ENCODE measurements at places on chromosomes 6 and 20. TPM values are rescaled to one million over a fixed set of nuclear protein-coding genes. Genes with fewer than 3 reads are reported as not detected.

RHAG gene
- total RNA-seq, result not detected

HLA-DRA gene
- 3.1 TPM for total RNA-seq

CST4 gene
- not detected for total RNA-seq

TRIM10 gene
- total RNA-seq, result 0.09 TPM

PAX1 gene
- total RNA-seq, result not detected

STX11 gene
- total RNA-seq, result 0.11 TPM

LTA gene
- total RNA-seq, result not detected

PRND gene
- total RNA-seq, result not detected

PACRG gene
- 0.26 TPM for total RNA-seq

XRN2 gene
- 96.7 TPM for total RNA-seq

SPATA25 gene
- total RNA-seq, result 1.8 TPM

DNA sequence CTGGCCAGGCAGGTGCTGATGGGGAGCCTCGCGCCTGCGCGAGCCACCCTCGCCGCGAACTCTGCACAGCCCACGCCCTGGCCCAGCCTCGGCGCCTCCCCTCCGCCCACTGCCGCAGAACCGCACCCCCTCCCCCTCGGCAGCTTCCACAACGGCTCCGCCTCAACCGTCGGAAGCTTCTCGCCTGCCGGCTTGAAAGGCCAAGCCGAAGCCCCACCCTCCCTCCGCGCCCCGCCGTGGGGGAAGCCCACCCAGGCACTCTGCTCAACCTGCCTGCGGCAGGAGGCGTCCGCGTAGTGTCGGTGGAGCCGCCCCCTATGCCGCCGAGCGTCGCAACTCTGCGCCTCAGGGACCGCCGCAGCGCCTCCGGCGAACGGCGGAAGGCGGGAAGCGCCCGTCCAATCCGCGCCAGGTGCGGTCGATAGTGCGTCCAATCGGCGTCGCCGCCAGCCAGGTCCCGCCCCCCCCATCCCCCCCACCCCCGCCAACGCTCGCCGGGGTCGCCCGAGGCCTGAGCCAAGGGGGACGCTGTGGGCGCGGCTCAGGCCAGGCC lies at the start of gene SYCP2:
Gene SYCP2 (minus strand): TSS at position 342 of the 553 bp plus-strand sequence. CDS start 11,224 bp downstream, outside the sequence.
- peak; percentile 60 for DNase-seq

DNA sequence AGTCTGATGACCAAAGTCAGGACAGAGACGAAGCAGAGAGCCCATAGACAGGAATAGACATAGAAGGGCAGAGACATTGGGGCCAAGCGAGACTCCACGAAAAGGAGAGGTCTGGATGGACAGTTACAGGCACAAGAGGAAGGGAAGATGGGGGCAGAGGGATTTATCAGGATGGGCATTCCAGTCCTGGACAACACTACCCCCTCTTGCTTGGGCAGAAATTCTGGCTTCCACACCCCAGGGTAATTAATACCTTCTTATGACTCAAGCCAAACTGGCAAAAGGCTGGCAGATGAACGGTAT lies 82.2 kb upstream of the MAFB start:
- DNase-seq, result no peak

DNA sequence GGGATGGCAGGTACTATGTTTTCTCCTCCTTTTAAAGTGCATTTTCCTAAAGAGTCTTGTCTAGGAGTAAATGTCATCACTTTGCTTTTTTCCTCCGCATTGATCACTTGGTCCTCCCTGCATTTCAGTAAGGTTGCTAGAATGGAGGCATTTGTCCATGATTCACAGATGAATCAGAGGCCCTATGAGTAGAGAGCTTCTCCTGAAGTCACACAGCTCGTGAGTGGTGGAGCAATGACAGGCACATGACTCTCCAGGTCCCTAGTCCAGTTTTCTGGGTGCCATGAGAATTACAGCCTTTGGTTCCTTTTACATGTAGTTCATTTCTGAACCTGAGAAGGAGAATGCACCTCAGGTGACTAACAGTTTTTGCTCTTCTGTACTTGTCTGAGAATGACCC lies 50.5 kb downstream of the HLA-A start:
- no peak for DNase-seq

DNA sequence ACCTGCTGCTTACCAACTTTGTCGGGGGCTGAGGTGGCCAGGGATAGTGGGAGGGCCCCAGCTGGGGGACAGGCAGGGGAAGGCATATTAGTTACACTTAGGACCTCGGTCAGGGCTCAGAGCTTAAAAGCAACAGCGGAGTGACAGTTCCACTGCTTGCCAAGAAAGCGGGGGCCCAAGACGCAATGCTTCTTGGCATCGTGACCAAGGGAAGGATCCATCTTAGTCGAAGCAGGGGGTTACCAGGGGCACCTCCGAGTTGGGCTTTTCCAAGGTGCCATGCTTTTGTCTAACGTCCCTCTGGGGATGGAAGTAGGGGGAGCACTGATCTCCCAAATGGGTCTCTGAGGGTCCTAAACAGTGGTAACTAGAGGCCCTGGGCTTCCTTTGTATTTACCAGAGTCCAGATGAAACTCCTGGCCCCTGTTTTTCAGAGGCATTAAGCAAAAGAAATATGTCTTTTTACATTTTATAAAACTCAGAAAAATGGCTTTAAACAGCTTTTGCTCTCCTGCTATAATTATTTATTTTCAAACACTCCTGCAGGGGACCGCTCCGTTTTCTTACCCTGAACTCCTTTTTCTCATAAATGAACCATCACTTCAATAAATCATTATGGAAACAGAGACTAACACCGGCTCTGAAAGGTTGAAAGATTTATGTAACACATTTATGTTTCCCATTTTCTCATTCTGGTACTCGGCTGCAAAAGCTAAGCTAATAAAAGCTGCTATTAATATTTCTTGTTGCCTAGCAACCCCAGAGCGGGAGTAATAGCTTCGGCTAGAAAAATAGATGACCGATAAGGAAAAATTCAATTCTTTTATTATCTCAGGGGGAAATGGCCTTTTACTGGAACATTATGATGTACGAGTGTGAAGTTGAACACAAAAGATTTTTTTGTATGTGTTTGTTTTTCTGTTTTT lies 100.4 kb downstream of the TOX2 start:
- peak; percentile 9 for DNase-seq

GRCh38 chr6:142853244-142854180 lies 91.5 kb downstream of the HIVEP2 start:
- DNase-seq, result no peak

DNA sequence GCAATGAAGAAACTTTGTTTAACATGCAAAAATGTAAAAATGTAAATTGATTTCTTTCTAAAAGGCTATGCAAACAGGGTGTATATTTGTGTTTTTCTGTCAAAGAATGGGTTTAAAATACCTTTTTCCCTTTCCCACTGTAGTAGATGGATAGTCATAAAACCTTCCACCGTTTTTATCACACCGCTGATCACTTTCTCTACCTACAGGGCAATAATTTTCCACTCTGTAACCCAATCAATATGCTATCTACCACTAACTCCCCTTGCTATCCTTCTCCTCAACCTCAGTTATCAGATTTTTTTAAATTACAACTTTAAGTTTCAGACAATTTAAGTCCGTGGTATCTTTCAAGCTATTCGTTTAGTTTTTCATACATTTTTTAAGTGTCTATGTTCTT lies 91.4 kb upstream of the ARID1B start:
- DNase-seq, result no peak

GRCh38 chr6:111880181-111880888 lies 7.1 kb upstream of the FYN start:
- DNase-seq, result no peak

DNA sequence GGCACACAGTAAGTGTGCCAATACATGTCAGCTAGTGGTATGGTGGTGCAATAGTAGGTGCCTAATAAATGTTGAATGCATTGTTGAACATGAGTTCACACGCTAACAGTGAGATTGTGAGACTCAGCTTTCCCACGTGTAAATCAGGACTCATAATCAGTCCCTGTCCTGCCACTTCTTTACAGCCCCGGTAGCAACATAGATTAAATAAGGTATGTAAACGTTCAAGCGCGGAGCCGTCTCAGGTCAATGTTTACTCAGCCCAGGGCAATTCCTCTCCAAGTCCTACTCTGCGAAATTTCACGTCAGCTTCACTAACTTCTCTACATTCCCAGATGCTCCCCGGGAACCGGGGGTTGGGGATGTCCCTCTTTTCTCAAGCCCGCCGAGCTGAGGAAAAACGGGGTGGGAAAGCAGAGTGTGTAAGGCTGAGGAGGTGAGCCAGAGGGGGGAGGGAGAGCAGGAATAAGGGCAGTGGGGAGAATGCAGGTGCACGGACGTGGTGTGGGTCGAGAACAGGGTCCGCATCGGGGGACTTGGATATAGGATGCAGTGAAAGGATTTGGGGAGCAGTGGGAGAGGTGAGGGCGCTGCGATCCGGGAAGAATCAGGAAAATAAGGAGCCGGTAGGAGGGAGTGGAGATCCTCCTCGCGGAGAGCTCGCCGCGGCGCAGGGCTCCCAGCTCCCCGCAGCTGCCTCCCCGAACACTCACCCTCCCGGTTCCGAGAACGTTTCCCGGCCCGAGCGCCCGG lies 544 bp upstream of the TP53INP2 start:
- DNase-seq, result no peak

GRCh38 chr6:13354331-13355042 lies 26.1 kb upstream of the TBC1D7 start:
- no peak for DNase-seq

DNA sequence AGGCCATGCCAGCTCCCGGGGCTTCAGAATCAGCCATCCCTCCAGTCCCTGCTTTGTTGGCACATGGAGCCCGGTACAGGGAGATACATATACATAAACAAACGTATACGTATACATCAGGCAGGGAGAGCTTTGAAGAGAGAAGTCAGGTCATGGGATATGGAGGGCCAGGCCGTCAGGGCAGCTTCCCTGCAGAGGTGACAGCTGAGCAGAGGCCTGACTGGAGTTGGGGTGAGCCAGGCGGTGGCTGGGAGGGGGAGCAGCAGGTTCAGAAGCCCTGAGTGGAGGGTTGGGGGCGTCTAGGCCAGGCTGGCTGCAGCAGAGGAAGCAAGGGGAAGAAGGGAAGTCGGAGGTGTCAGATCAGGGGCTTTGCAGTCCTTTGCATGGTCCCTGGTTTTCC lies 61.7 kb downstream of the STK35 start:
- DNase-seq, result peak; percentile 14

DNA sequence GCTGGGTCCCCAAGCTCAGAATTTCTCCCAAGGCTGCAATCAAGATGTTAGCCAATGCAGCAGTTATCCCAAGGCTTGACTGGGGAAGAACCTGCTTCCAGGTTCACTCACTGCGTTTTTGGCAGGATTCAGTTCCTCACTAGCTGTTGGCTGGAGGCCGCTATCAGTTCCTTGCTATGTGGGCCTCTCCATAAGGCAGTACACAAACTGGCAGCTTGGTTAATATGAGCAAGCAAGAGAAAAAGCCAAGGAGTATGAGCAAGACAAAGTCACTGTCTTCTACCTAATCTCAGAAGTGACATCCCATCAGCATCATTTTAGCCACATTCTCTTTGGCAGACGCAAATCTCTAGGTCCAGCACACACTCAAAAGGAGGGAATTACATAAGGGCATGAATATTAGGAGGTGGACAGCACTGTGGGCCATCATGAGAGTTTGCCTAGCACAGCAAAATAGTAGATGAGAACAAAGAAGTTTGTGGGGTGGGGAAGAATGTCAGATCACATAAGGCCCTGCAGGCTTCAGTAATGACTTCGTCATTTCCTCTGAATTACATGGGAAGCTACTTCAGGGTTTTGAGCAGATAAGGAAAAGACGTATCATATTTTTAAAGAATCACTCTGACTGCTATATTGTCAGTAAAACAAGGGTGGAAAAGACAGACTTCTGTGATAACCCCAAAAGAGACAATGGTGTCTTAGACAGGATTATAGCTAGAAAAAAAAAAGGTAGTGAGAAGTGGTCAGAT lies 25.5 kb downstream of the LMBRD1 start:
- no peak for DNase-seq

DNA sequence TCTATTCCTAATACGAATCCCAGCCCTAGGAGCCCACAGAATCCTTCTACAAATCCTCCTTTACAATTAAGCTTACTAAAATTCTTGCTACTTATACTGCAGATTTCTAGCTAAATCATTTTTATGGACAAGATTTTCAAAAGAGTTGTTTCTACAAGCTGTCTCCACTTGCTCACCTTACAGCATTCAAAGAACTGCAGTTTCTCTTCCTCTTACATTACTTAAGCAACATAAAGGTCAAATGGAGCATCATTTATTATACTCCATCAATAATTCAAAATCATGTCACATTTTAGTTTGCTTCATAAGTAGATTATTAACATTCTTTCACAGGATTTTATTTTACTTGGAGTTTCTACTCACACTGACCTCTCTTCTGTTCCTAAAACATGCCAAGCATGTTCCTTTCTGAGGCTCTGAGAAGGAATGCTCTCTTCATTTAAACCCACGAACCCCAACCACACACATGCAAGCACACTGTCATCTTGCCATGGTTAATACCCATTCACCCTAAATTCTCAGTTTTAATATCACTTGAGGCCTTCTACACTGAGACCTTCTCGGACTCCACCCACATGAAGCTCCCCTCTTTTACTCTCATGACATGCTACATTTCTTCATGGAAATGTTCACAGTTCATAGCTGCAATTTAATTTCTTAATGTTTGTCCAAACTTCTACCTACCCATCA lies 388.2 kb downstream of the TBC1D32 start:
- DNase-seq, result no peak

GRCh38 chr6:139520321-139520768 lies 145.9 kb upstream of the CITED2 start:
- DNase-seq, result no peak

- no peak for DNase-seq
These were observed 30.0 kb downstream of the MAP3K5 start for GRCh38 chr6:136762022-136762975.

- DNase-seq, result no peak
These were observed 56.7 kb downstream of the TRIM38 start for GRCh38 chr6:26019261-26019830.

GRCh38 chr6:26044140-26045064 lies 42.8 kb upstream of the HFE start:
- DNase-seq, result no peak

- DNase-seq, result no peak
These were observed 371 bp downstream of the HMGN4 start for GRCh38 chr6:26538572-26538902.

DNA sequence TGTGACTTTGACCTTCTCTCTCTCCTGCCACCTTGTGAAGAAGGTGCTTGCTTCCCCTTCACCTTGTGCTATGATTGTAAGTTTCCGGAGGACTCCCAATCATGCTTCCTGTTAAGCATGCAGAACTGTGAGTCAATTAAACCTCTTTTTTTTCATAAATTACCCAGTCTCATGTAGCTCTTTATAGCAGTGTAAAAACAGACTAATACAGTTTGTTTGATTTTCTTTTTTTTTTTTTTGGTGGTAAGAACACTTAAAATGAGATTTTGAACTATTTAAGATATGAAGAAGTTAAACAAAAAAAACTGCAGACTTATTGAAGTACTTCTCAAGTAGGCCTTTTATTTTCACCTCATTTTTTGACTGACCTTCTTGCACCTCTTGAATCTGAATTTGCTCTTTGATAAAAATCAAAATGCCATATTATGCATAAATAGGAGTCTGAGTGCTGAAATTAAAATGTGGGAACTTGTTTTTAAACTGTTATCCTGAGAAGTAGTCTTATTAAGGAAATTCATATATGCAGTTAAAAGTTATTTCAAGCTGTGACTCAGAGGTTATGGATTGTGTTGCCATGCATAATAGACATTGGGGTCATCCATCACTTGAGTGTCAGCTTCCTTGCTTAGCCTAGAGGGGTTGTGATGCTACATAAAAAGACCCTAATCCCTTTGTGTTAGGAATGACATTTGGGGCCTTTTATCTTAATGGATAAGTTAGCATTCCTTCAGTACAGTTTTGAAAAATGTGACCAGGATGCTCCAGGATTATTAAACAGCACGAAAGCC lies 447.9 kb upstream of the FKBP1C start:
- no peak for DNase-seq

All from H9 (cell line).